ENCODE measurements at places on chromosomes 11 and 22. TPM values are rescaled to one million over a fixed set of nuclear protein-coding genes. Genes with fewer than 3 reads are reported as not detected.

- DNase-seq, result no peak
- H3K27me3 ChIP-seq, result no peaks in the 10 kb centered on the region
Measured at GRCh38 chr11:75565221-75565814, 3.3 kb downstream of the SERPINH1 start.

The C11orf87 gene
- not detected for total RNA-seq

DNA sequence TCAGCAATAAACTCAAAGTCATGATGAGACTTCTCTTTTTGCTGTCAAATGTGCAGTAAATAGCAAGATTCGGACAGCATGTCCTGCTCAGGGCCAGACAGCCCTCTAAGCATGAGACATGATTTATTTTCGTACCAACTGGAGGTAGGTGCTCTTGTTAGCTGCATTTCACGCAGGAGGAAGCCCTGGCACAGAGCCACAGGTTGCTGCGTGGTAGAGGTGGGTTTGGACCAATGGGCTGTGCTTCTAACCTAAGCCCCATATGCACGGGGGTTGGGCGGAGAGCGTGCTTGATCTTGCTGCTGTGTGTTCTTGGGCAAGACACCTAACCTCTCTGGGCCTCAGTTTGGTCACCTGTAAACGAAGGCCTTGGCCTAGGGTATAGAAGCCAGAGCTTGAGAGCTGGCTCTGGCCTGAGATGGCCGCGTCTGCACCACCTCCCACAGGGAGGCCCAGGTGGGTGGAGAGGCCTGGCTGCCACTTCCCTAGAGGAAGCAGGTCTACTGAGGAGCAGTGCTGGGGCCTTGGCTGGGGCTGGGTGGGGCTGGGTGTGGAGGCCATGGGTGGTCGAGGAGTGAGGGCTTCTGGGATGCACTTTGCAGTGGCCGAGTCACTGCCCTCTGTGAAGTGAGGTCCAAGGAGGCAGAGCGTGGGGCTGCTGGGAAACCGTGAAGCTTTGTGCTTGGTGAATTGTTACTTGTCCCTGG, 38.5 kb upstream of the GRAMD4 start:
- no peak overlapping the region for H3K27ac ChIP-seq
- H3K27me3 ChIP-seq, result no peaks in the 10 kb centered on the region
- H3K4me3 ChIP-seq, result no peak overlapping the region
- no peaks in the 10 kb centered on the region for H3K36me3 ChIP-seq
- DNase-seq, result no peak
- peaks cover 29% of the 10 kb centered on the region for H3K4me1 ChIP-seq

DNA sequence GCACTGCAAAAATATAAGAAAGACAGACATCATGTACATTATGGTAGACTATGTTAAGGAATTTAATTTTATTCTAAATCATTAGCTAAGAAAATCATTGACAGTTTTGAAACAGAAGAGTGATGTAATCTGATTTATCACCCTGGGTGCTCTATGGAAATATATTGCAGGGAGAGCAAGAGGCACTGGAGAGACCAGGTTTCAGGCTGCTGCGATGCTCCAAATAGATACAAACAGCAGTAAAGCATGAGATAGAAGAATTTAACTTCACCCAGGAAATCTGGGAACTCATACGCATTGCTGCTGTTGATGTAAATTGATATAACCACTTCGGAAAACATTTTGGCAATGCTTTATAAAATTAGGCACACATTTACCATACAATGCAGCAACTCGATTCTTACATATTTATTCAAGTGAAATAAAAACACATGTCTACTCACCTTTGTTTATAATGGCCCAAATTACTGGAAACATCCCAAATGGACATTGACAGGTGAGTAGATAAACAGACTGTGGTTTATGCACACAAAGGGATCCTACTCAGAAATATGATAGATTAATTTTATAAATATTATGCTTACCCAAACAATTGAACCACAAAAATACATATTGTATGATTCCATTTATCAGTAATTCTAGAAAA, 535.1 kb upstream of the CHORDC1 start:
- no peaks in the 10 kb centered on the region for H3K27me3 ChIP-seq
- no peaks in the 10 kb centered on the region for H3K36me3 ChIP-seq
- no peak overlapping the region for H3K27ac ChIP-seq

DNA sequence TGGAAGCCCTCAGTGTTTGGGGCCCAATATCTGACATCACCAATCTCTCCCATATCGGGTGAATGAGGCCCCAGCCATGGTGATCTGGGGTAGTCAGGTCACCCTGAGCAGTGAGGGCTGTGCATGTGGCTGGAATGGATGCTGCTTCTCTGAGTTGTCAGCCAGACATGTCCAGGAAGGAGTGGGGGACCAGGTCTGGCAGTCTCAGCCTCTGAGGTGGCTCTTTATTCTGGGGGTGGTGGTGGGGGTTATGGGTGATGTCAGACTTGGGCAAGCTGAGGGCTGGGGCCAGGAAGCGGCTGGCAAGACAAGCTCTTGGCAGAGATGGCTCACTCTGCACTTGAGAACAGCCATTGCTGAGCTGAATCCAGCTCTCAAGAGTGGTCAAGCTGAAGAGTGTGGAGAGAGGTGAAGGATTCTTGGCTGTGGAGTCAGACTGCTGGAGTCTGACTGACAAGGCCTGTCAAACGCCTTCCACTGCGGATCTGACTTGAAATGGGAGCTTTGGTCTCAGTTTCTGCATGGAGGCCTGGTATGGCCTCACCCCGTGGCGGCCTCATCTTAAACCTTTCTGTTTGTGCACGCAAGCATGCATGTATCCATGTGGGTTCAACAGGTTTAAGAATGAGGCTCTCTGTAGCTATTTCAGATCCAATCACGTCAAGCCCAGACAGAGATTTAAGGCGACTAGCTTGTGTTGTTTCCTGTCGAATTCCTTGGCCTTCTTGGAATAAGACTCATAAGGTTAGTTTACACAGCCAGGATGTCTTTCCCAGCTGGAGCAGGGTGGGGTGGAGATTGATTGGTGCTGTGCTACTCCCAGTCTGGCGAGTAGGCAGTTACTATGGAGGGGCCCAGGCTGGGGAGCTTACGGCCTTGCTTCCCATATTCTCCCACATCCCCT, 83.9 kb upstream of the TIMP3 start:
- no peak overlapping the region for H3K27ac ChIP-seq
- H3K27me3 ChIP-seq, result no peaks in the 10 kb centered on the region
- H3K4me3 ChIP-seq, result no peak overlapping the region

The FAR1 gene
- 43.7 TPM for total RNA-seq

The GAL gene
- total RNA-seq, result 0.38 TPM

- no peak overlapping the region for H3K27ac ChIP-seq
- H3K4me1 ChIP-seq, result peaks cover 7% of the 10 kb centered on the region
- no peak for DNase-seq
- no peaks in the 10 kb centered on the region for H3K27me3 ChIP-seq
Measured at GRCh38 chr22:26568207-26568706, 21.7 kb downstream of the TPST2 start.

DNA sequence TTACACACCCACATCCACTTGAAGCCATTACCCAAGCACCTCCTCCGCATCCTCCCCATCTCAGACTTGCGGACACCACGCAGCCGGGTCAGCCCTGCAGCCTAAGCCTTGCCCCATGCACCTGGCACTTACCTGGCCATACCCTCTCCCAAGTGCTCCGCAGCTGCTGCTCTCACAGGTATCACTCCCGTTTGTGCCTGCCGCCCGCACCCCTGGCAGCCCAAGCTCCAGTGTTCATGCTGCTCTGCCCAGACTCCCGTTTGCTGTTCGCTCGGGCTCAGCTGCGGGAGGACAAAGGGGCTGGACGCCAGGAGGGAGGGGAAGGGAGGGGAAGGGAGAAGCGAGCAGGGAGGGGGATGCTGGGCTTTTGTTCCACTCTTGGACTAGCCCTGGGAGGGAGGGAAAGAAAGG, at the start of gene KLHL35:
Gene KLHL35 (minus strand): TSS at position 293 of the 411 bp plus-strand sequence. CDS start 2,574 bp downstream, outside the sequence.
- no peak within 1 kb of the TSS for H3K27ac ChIP-seq
- peaks cover 3% of the 10 kb centered on the region for H3K4me1 ChIP-seq
- no peaks in the 10 kb centered on the region for H3K27me3 ChIP-seq
- H3K4me3 ChIP-seq, result no peak within 1 kb of the TSS
- H3K36me3 ChIP-seq, result no peaks in the 10 kb centered on the region
- no peak for DNase-seq

- peaks cover 30% of the 10 kb centered on the region for H3K36me3 ChIP-seq
- no peak for DNase-seq
- no peak overlapping the region for H3K27ac ChIP-seq
Measured at GRCh38 chr11:62599901-62600300, 1.8 kb downstream of the MTA2 start.

DNA sequence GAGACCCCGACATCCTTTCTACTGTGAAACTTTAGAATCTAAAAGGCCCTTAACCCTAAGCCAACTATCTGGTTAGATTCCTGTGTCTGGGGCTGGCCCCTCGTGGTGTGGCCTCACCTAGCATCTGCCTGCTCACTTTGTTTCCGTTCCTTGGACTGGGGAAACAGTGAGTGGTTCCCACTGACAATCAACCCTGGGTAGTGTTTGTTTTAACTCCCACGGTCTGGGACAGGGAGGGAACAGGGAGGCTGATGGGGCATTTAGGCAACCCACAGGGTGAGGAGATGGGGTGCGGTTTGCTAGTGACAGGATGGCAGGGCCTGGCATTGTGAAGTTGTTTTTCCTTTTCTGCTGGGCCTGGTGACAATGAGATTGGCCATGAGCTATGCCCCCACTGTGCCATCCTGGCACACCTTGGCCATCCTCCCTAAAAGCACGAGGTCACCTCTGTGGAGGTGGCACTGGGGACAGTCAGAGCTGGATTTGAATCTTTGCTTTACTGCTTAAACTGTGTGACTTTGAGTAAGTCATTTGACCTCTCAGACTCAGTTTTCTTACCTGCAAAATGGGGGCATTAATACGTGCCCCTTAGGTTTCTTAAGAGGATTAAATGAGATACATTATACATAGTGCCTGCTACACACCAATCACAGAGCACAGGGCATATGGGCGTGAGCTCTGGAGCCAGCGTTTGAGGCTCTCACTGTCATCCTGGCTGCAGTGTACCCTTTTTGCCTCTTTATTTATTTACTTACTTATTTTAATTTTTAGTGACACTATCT, 31.4 kb downstream of the CHRDL2 start:
- no peak for DNase-seq
- no peaks in the 10 kb centered on the region for H3K27me3 ChIP-seq
- peaks cover 17% of the 10 kb centered on the region for H3K4me1 ChIP-seq
- H3K27ac ChIP-seq, result no peak overlapping the region

The HNRNPUL2 gene
- total RNA-seq, result 26.2 TPM

The P4HA3 gene
- not detected for total RNA-seq

The VPREB1 gene
- total RNA-seq, result not detected

The OR8D4 gene
- 1.5 TPM for total RNA-seq

- H3K4me1 ChIP-seq, result peaks cover 34% of the 10 kb centered on the region
- H3K27ac ChIP-seq, result no peak overlapping the region
- H3K27me3 ChIP-seq, result no peaks in the 10 kb centered on the region
- H3K4me3 ChIP-seq, result no peak overlapping the region
- H3K36me3 ChIP-seq, result no peaks in the 10 kb centered on the region
Measured at GRCh38 chr22:37552524-37553163, 7.6 kb upstream of the CDC42EP1 start.

The CXCR5 gene
- total RNA-seq, result 0.06 TPM

DNA sequence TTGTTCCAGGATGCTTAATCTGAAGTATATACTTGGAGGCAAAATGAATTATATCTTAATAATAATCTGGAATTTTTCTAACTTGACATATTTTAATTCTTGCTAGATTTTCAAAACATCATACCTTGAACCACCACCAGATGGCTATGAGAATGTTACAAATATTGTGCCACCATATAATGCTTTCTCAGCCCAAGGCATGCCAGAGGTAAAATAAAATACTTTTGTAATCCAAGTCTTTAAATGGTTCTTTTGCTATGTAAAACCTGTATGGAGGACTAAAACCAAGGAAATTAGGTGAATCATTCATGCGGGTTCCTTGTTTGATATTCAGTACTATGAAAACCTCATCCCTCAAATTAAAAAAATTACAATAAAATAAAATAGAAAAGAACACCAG, 14.4 kb downstream of the NAALAD2 start:
- H3K36me3 ChIP-seq, result no peaks in the 10 kb centered on the region
- no peak for DNase-seq
- no peaks in the 10 kb centered on the region for H3K27me3 ChIP-seq
- H3K4me1 ChIP-seq, result no peaks in the 10 kb centered on the region
- no peak overlapping the region for H3K4me3 ChIP-seq

- no peak for DNase-seq
- H3K4me3 ChIP-seq, result no peak overlapping the region
- H3K27ac ChIP-seq, result no peak overlapping the region
- no peaks in the 10 kb centered on the region for H3K27me3 ChIP-seq
- no peaks in the 10 kb centered on the region for H3K36me3 ChIP-seq
Measured at GRCh38 chr11:78914503-78914902, 339.8 kb upstream of the NARS2 start.
